Stimulated activated CD4-positive, alpha-beta T cell treated with anti-CD3 and anti-CD28 coated beads, Interleukin-12 subunit alpha, Interleukin-12 subunit beta, amount 100 ng/mL, for 24 hours (primary cell): ENCODE measurements at places on chromosomes 1 and 21.

DNA sequence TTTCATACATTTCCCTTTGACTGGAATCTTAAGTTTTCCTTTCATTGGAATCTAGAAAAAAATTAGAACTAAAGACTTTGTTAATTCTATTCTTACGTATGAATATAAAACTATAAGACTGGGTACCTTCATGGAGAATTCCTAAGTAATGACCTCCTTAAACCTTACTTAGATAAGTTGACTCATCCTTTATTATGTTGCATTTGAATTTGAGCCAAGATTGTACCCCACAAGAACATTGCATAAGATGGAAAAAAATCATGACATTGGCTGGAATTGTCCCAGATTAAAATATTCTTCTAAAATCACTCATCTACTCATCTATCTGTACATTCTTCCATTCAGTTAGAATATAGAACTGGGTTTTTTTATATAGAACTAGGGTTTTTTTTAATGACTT lies 137.4 kb downstream of the C1orf21 start:
- no peak for DNase-seq

DNA sequence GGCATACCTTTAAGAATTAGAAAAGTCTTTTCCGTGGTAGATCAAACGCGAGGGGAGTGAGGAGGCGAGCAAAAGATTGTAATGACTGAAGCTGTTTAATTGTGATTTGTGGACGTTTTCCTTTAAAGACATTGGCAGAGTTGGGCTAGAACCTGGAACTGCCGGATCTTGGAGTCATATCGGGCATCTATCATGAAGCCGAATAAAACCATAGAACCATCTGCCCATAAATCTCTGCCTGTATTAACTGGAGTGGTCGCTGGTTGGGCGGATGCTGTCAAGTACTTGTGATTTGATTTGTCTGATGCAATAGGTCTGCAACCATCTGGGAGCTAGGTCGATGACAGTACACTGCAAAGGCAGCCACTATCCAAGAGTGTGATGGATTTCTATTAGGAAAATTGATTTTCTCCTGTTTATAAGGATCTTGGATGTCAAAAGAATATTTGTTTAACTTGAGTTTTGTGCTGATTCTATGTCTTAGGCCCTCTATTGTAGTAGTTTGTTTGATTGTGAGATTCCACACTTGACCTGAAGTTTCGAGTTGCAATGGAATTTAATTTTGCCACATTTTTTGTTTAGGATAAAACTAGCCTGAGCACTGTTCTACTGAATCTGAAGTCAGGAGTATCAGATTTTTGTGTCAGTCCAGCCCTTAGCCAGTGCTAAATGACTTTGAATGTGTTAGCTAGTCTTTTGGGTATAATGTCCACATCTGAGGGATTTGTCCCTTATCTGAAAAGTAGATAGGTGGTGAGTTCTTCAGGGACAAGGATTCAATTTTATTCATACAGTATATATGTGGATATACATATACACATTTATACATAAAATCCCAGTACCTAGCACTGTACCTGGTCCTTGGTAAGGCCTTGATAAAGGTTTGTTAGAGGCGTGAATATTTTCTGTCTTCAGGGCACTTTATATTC lies 1.2 kb downstream of the SARS1 start:
- no peak for DNase-seq

DNA sequence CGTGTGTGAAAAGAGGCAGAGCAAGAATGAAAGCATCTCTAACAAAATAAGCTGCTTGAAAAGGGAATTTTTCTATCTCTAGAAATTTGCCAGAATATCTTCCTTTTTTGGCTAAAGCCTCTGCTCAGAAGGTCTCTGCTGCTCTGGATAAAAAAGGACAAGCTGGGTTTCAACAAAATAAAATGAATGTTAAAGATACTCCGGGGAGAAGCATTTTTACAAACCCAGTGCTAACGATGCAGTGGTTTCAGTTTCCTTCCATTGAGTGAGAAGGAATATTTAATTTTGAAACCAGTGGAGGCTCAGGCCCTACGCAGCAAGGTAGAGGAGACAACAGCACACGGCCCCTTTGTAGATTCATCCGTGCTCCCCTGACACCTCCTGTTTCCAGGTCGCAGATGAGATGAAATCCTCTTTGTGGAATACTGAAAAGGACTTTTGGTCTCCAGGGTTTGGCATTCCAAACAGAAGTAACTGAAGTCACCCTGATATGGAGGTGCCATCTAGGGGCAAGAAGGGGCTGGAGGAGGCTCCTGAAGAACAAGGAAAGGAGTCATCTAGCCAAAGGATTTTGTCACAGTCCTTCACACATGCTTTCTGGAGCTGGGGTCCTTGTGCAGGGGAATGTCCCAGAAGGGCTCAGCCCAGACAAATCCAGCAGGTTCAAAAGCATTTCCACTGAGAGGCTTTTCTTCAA lies 65.7 kb upstream of the SYT6 start:
- no peak for DNase-seq

DNA sequence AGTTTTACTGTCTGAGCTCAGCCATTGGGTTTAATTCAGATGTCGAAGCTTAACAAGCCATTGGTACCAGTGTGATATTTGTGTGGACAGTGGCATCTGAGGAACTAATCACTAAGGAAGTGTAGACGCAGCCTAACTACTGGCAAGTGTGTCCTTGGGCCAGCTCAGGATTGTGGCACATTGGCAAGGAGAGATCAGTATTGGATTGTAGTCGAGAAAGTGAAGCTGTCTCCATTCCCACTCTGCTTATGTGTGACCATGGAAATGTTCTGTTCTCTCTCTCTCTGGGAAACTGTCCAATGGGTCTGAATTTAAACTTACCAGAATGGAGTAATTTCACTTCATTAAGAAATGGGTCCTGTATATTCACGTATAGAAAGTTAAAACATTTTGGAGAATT lies 112.2 kb downstream of the ITSN1 start:
- DNase-seq: no peak

DNA sequence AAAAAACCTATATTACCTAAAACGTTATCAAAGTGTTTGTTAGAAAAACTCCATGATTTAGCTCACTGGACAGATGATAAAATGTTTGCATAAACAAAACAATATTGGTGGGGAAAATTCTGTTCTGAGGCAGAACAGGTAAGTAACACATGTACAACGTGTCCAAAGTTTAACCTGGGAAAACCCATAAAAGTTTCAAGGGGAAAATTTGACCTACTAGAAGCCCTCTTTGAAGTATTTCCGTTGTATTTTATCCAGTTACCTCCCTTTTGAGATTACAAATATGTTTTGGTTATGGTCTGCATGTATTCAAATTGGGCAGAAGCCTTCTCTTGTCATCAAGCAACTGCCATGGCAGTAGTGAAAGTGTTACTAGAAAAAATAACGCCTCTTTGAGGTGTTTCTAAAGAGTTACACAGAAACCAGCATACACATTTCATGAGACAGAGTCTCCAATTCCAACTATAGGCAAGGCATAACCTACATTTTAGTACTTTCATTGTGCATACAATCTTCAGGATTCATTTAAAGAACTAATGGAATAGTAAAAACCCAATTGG lies 58.0 kb upstream of the PDC start:
- no peak for DNase-seq

DNA sequence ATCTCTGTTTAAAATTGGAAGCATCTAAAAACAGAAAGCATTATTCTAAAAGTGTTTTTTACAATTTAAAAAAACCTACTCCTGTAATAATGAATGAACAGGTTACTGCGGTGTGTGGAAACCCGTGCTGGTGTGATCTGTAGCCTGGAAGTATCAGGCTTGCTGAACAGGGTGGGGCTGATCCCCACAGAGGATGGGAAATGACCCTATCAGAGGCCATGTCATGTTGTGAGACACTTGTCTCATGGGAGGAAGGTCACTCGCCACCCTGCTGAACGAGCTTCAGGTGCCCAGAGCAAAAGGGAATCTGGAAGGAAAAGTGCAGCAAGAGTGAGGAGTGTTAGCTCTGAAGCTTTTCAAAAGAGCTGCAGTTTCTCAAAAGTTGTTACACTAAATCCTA lies 320.7 kb downstream of the RRAGC start:
- DNase-seq: no peak

GRCh38 chr1:192783791-192784190 lies 25.0 kb upstream of the RGS2 start:
- DNase-seq: no peak

DNA sequence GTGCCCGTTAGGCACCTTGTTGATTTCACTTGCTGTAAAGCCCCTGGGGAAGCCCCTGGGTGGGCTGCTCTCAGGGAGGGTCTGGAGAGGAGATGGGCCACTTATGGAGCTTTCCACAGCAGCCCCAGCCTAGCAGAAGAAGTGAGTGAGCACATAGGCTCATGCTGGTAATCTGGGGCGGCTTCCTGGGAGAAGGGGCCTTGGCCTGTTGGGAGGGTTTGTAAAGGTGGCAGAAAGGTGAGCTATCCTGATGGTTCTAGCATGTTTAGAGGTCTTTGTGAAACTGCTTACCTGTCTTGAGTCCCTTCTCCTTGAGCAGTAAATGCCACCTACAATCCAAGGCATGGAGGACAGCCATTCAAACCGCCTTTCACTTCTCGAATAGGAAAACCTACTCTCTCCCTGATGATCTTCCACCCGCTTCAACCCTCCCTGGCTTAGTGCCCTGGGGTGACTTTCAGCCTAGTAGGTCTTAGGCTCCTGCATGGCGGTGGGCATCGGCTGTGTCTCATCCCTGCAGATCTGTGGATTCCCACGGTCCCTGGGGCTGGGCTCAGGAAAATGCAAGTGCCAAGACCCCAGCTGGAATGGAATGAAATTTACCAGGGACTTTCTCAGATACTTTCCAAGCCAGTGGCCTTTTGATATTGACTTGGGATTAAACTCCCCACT lies 87.6 kb upstream of the SELENON start:
- DNase-seq: no peak
